Astrocyte of the spinal cord (primary cell): ENCODE measurements at places on chromosomes 5 and 9.

- no peak for DNase-seq
Observed at GRCh38 chr9:130003943-130004552, 38.9 kb downstream of the FNBP1 start.

GRCh38 chr5:56482363-56482762 lies 249.2 kb upstream of the ANKRD55 start:
- no peak for DNase-seq

DNA sequence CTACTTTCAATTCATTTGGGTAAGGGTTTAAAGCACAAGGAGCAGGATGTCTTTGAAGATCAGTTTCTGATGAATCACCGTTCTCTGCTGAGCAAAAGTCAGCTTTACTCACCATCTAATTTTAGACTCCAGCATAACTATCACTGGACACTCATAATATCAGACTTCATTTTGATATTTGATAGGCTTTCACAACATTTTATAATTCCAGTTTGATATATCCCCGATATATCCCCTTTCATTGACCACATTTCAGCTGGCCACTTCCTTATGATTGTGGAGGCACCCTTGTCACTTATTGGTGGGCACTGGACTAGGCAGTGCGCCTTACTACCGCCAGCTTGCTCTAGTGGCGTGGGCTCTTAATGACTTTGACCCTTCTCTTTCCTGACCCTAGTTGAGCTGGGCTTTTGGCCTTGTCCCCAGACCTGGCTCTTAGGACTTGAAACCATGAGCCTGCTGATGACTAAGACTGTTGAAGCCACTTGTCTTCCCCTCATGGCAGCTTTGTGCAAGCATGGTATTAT lies 46.8 kb downstream of the CYSTM1 start:
- peak; percentile 81 for DNase-seq

DNA sequence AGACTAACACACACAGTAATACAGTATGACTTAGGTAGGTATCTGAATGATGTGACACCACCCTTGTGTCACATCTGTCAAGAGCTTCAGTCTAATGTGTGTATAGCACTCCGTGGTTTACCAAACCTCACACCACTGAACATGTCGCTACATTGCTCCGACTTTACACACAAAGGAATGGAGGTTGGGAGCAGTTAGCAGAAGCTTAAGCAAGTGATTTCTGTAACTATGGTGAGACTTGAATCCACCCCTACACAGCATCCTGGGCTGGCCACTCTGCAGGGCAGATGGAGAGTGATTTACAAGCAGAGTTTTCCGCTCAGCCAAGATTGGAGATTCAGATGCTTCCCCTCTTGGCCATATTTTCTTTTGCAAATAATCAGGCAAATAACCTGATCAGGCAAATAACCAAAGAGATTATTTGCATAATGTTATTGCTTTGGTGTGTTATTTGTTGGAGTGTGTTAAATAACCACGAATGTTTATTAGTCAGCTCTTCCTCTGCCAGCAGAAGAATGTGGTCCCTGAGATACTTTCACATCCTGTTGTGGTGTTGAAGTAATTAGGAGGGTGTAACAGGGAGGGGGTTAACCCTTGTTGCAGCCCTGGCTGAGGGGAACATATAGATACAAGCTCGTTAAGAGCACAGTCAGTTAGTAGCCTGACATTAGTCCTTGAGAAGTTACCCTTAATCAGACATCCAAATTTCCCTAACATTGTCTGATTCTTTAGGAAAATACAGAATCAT lies 92.8 kb downstream of the SNX18 start:
- no peak for DNase-seq

DNA sequence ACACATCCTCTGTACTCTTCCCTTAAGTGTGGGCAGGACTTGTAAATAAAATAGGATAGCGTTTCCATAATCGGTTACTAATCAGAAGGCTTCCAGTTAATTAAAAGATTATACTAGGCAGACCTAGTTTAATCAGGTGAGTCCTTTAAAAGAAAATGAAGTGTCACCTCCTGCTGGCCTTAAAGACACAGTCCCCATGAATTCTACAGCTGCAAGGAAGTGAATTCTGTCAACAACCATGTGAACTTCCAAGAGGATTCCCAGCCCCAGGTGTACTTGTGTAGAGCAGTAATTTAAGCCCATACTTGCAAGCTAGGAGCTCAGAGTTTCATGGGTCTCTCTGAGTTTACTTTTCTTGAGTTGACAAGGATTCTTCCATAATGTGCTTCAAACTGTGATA lies 918.3 kb downstream of the DTWD2 start:
- no peak for DNase-seq

DNA sequence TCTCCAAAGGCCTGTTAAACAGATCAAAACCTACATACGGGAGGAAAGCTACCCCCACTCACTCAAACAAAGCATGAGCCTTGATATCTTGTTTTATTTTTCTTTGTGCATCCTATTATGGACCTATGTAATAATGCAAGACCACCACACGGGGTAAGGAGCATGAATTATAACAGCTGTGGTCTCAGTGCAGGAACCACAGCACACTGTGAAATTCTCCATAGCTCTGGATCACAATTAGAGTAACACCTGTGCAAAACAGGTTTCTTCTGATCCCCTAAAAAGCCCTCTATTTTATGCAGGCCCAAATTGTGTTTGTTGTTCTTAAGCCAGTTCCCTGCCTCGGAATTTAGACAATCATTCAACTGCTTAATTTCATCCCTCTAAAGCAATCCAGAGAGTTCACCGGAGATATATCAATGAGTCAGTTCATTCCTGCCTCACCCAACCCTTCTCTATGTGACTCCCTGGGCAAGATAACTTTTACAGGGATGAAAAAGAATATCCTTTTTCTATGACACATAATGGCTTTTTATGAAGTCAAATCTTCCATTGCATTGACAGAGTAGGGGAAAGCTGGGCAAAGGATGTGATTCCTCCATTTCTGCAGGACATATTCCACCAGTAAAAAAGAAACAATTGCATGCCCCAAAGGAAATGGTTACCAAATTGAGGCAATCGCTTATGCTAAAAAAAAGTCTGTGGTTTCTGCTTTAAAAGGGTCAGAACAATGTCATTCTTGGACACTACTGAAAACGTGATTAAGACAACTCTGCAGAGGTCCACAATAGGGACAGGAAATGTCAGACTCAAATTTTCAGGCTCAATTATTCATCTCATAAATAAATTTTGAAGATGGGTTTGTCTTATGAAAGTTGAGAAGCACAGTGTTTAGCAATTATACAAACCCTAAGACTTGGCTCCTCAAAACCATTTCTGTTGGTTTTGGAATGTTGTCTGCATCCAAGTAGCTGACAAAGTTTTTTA lies 41.6 kb upstream of the FST start:
- peak; percentile 32 for DNase-seq

DNA sequence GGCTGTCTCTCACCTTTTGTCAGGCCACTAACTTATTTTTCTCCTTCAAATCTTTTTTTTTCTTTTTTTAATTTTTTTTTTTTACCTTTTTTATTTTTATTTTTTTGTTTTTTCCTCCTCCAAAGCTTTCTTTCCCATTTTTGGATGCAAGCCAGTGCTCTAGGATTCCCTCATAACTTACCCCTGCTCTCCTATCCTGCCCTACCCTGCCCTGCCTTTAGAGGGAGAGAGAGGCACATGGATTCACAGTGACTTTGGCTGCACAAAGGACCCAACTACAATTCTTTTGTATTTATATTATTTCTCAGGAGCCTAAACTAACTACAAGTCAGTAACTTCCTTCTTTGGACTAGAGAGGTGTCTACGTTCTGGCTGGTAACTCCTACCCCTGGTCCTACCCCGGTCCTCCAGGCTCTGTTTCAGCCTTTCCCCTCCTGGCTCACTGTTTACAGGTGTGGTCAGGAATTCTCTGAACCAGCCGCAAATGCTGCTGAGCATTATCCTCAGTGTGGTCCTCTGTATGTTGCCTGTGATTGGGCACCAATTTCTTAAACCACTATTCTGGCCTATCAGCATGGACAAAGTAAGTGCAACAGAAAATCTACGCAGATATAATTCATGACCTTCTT lies 8.4 kb upstream of the RUSC2 start:
- DNase-seq = peak; percentile 56

GRCh38 chr5:9545136-9545991 lies 511 bp downstream of the SEMA5A start:
- no peak for DNase-seq

DNA sequence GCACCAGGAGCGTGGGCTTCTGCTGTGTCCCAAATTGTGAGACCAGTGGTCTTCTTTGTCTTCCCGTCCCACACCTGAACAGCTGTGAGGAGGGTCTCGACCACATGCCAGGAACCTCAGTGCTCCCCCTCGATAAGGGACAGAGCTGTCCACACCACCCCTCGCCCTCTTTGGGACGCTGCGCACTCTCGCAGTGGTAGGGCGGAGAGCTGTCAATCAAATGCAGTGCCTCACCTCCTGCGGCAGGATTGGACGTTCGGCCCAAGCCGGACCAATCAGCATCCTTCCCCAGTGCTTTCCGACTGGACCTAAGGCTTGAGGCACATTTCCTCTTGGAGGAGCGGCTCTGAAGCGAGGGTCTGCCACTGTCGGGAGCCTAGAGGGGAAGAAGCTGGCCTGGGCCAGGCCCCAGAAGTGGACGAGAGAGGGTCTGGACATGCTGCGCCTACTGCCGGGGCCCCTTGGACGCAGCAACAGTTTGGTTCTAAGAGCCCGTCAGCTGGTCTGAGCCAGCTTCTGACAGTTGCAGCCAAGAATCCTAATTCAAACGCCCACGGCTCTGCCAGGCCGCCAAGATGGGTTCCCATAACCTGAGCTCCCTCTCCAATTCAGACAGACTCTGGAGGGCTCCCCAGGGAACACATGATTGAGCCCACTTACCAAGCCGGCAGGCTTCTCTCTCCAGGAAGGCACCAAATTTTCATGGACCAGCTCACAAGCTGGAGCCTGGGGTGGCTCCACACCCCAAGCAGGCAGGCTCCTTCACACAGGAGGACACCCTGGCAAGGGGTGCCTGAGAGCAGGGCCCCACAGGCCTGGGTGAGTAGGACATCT lies 28.1 kb upstream of the ADAMTS2 start:
- DNase-seq = no peak

DNA sequence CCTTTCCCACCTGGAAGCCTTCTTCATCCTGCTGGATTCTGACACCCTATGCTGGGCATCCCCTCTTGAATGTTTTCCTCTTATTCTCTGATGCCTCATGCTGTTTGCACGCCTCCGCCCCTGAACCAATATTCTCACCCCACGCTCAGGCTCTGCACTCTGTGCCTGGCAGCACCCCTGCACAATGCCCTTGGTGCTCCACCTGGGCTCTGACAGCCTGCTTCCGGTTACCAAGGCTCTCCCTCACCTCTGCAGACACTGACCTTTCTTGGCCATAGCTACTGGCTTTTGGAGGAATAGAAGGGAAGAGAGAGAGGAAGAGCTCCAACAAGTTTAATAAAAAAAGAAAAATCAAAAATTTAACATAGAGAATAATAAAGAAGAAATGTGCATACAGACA lies 108.7 kb upstream of the SHB start:
- DNase-seq = no peak

DNA sequence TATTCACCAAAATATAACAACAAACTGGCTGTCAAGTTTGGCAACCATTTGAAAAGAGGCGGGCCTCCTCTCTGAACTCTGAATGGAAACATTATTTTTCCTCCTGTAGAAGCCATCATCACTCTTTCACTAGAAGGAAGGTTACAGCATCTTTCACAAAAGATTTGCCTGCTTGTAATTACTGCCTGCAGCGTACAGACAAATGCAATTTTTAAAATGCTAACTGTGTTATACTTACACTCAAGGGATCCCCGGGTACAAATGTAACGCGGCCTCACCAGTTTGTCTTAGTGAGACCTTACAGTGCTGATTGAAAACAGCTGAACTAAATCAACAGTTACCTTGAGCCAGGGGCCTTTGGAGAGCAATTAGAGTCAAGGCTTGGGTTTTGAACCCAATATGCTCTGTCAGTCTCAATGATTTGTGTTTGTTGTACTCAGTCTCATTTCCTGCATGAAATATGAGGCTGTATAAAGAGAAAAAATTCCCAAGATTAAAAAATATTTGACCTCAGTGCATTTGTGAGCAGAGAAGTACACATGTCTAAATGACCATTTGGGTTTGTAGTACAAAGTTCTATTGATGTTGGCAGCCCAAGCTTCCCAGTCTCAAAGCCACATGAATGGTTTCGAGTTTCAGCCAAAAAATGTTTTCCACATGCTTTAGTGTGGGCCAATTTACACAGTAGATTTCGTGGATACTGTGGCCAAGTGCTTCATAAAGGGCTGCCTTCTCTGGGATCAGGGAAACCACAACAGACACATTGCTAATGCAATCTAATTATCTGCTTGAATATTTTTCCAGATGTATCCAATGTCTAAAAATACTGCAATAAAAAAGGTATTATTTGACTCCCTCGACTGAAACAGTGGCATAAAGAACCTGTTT lies 500.0 kb downstream of the SPATA31D1 start:
- DNase-seq = peak; percentile 98

DNA sequence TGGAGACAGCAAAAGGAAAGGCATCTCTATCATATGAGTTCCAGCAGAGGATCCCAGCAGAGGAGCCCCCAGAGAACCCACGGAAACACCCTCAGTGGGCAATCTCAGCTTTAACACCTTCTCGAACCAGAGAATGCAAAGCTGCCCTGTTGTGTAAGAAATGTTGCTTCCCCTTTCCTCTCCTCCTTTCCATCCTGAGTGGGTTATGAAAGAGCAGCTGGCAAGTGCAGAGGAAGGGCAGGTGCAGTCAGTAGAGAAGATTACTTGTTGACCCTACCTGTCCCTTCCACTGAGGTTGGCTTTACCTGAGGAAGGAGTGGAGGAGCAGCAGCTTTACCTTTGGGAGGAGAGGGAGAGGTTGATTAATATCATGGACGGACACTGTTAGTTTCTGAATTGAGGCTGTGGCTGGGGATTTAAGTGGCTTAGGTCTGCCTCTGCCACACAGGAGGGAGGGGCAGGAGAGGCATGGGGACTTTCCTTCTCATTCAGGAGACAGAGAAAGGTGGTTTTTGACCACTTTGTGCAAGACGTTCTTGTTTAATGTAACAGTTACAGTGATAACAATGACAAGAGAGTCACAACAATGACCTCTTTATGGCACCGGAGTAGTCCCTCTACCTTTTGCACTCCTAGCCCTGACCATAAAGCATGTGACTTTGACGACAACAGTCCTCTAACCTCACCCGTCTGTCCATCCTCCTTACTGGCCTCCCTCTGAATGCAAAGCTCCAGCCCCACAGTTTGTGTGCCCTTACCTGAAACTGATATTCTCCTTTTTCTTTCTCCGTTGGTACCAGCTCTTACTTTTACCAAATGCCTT lies 254.8 kb downstream of the NSG2 start:
- no peak for DNase-seq

- DNase-seq = no peak
Observed at GRCh38 chr9:76412638-76413037, 18.4 kb upstream of the RFK start.

DNA sequence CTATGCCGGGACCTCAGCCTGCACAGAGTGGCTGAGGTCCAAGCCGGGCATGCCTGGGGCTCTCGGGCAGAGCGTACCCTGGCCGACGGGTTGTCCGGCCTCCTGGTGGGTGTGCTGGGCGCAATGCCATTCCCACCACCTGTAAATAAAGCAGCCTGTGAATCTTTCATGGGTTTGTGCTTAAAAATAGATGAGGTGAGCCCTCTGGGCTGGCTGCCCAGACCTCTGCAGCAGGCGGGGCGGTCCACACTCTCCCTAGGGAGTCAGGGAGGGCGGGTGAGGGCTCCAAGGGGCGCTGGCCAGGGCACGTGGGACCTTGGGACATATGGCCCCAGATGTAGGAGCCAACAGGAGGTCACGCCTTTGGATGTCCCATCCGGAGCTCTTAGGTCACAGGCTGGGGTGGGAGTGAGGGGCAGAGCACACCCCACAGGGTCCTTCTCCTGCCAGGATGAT lies 3.6 kb upstream of the AGPAT2 start:
- DNase-seq = no peak
